ENCODE measurements at places on chromosomes 11 and 22. TPM values are rescaled to one million over a fixed set of nuclear protein-coding genes. Genes with fewer than 3 reads are reported as not detected.

WT1 gene
- 4.2 TPM for total RNA-seq

CAPRIN1 gene
- 106 TPM for total RNA-seq

ANKRD13D gene
- total RNA-seq, result 22.6 TPM

OR8D4 gene
- 0.37 TPM for total RNA-seq

ZNF408 gene
- 9.3 TPM for total RNA-seq

MUC6 gene
- total RNA-seq, result not detected

Data from left cardiac atrium (tissue), 4 donors.